ENCODE measurements at places on chromosomes 16 and 17. TPM values are rescaled to one million over a fixed set of nuclear protein-coding genes. Genes with fewer than 3 reads are reported as not detected.

DNA sequence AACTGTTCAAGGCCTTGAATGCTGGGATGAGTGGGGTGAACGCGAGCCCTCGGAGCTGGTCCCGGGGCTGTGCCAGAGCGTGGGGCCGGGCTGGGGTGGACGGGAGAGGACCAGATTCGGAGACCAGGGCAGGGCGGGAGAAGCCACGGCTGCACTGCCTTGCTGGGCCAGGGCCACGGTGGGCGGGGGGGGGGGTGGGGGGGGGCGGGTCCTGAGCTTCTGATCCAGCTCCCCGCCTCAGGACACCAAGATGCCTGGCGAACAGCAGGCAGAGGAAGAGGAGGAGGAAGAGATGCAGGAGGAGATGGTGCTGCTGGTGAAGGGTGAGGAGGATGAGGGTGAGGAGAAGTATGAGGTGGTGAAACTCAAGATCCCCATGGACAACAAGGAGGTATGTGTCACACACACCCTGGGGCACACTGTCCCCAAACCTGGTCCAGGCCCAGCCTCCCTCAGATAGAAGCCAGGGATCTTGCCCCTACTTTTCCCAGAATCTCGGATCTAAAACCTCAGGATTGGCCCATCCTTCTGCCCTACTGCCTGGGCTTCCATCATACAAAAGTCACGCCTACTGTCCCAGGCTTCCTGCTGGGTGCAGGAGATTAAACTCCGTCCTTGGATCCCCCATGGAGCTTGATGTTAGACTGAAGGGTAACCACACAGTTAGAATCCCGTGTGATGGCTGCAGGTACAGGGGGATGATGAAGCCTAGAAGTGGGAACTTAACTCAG is 563 bp downstream of the ZNF771 start:
- DNase-seq: no peak

DNA sequence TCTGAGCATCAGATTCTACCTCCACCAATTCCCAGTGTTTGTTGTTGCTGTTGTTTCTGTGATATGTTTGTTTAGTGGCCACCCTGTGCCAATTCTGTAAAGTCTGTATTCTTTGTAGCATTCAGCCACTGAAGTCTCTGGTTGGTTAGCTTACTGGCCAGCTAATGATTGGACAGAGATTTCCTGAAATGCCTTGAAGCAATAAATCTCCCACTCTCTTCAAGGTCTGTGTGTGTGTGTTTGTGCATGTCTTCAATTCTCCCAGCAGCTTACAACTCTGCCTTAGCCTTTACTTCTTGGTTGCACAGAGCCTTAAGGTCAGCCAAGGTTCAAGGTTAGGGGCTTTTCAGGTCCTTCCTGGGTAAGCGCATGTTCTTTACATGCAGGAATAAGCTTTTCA is 38.2 kb downstream of the PRPSAP2 start:
- DNase-seq: no peak

DNA sequence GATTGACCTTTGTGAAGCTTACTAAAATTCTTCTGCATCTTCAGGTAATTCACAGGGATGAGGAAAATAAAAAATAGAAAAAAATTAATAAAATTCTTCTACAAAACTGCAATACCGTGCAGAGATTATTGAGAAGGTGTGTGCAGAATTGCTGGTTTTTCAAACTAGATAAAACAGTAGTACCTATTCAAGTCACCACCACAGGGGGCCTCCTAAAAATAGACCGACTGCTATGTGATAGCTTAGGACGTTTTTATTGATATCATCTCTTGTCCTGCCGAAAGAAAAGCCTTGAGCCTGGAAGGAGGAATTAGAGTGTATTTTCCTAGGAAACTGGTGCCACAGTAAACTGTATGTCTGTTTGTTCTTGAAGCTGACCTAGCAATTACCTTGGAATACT is 325.9 kb downstream of the ZFHX3 start:
- DNase-seq: no peak

GRCh38 chr17:30375661-30376060 is 3.1 kb upstream of the CPD start:
- DNase-seq: no peak

DNA sequence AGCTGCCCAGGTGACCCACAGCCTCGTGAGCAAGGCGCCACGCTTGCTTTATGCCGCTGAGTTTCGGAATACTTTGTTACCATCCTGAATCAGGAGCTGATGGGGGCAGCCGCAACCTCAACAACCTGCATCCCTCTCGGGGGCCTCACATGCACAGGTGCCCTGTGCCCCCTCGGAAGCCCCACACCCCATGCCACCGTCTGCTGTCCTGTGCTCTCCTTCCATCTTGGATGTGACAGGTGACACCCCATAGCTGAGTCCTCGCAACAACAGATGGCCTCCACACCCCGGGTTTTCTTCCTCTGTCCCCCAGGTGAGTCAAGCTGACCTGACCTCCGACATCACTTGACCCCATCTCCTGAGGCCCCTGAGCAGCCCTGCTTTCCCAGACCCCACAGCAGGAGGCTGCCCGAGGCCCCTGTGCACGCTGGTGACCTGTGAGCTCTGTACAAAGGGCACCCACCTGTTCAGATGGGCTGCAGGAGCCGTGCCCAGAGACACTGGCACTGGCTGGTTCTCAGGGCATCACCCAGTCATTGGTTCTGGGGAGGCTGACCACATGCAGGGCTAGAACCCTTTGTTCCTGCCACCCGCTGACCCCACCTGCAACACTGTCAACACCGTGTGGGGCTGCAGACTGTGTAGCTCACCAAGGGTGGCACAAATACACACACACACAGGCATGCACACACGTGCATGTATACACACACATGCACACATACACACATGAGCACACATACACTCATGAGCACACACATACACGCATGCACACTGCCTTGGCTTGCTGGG is 57.7 kb downstream of the RMI2 start:
- no peak for DNase-seq

DNA sequence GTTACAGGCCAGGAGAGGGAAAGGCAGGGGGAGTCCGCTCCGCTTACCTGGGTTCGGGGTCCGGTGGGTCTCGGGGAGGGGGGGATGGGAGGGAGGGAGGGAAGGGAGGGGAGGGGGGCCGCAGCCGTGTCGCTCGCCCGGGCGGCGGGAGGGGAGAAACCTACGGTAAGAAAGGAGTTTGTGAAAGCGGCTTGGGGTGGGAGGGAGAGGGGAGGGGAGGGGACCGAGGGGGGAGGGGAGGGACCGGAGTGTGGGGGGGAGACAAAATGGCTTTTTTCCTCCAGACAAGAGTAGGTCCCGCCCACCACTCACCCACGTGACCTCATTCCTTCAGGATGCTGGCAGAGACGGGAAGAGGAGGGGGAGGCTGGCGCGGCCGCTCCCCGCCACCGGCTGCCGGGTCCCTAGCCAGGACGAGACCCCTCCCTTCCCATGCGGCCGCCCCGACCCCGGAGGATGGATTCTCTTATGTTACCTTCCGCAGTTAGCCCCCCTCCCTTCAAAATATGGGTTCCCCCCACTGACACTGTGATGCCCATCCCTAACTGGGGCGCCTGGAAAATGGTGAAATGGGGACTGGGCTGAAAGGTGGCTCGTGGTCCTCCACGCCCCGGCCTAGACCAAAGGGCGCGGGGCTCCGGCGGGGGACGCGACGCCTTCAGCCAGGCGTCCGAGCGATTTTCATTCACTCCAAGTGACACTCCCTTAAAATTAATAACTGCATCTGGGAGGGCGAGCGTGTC is at the start of gene PCGF2:
TSS of gene PCGF2 (minus strand) at position 188 of the 743 bp plus-strand sequence. CDS start 7,934 bp downstream, outside the sequence.
- no peak for DNase-seq

- no peak for DNase-seq
Observed at GRCh38 chr16:48676836-48677235, 66.9 kb upstream of the N4BP1 start.

- DNase-seq: no peak
Observed at GRCh38 chr17:50580646-50581045, 20.1 kb downstream of the CACNA1G start.

GRCh38 chr16:19502395-19503131 is 19.3 kb downstream of the GDE1 start:
- peak; percentile 60 for DNase-seq

DNA sequence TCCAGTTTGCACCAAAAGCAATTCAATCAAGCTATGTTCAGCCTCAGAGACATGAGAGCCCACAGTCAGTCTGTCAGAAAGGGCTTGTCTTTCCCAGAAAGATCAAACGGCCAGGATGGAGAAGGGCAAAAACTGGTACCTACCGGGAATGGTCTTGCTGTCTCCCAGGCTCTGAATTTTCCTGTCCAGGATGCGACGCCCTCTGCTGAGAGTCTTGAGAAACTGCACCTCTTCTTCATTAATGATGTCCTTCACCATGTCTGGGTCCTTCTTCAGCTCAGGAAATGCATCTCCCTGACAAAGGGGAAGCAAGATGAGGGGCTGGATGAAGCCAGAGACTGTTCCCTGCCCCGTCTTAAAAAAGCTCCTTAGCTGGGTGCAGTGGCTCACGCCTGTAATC is 15.8 kb upstream of the EXOSC6 start:
- peak; percentile 47 for DNase-seq

GRCh38 chr17:81298325-81298990 is 3.4 kb upstream of the SLC38A10 start:
- no peak for DNase-seq

DNA sequence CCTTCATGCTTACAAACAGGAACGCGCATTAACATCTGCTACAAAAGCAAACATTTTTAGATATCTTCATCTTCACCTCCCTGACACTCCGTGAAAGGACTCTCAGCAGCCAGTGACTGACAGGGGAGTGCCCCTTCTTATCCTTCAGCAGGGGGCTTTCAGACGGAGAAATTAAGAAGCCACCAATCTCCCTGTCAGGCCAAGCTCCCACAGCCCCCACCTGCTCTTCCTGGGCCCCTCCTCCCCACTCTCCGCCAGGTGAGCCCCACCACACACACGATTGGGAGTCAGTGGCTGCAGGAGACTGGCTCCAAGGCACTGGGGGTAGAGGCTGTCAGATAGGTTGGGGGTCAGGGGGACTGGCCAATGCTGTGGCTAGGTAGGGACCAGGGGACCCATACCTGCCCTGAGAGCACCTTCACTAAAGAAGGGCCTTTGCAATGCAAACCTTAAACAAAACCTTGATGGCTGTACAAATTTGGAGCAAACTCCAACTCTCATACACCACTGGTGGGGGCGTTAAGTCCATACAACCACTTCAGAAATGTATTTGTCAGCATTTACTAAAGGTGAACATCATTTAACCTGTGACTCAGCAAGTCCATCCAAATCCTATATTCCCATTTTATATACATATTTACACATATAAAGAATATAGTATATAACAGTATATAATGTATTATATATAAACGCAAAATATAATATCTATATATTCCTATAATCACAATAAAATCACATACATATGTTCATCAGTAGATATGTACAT is 232.2 kb downstream of the ZNF423 start:
- no peak for DNase-seq

- no peak for DNase-seq
Observed at GRCh38 chr17:2975469-2975958, 87.9 kb downstream of the OR1D5 start.

GRCh38 chr16:2468233-2468724 is 2.8 kb upstream of the NTN3 start:
- DNase-seq: no peak

- DNase-seq: no peak
Observed at GRCh38 chr17:2235792-2236366, 67.7 kb downstream of the SMG6 start.

- no peak for DNase-seq
Observed at GRCh38 chr17:65389426-65389825, 172.0 kb downstream of the AXIN2 start.

- DNase-seq: no peak
Observed at GRCh38 chr17:19492141-19492540, 41.5 kb upstream of the SLC47A1 start.

DNA sequence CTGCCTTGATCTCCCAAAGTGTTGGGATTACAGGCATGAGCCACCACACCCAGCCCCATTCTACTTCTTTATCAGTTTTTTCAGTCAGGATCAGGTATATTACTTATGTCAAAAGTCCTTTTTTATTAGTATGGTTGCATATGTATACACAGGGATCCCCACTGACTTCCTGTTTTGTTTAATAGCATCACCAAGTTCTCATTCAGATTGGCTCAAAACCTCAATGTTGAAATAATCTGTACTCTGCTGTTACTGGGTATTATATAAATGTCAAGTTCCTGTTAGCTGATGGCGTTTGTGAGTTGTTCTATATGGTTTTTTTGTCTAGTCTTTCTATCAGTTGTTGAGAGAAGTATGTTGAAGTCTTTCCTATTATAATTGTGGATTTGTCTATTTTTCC is 168.5 kb downstream of the BCAS3 start:
- DNase-seq: peak; percentile 7

- no peak for DNase-seq
Observed at GRCh38 chr16:51365715-51366114, 214.6 kb upstream of the SALL1 start.

DNA sequence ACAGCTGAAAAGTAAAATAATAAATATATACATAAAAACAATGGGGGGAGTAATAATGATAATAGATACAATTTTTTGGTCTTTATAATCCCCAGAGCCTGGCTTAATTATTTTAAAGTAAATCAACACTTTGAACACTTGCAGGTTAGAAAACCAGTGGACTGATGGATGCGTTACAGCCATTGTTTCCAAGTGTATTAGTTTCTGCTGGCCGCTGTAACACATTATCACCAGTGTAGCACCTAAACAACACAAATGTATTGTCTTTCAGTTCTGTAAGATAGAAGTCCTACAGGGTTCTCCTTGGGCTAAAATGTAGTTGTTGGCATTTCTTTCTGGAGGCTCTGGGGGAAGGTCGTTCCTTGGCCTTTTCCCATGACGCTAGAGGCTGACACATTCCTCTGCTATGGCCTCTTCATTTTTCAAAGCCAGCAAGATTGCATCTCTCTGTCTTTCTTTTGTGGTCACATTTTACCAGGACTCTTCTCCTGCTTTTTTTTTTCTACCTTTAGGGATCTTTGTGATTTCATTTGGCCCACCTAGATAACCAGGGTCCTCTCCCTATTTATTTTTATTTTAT is 116.8 kb downstream of the WWOX start:
- no peak for DNase-seq

- peak; percentile 43 for DNase-seq
Observed at GRCh38 chr17:65137021-65137939, at the start of gene RGS9. Gene RGS9 (plus strand): TSS chr17:65137370. CDS start chr17:65137541, 171 bp downstream.

Gene FOXF1
- polyA plus RNA-seq: not detected

Gene KRT20
- not detected for polyA plus RNA-seq

Gene KDM6B
- 0.44 TPM for polyA plus RNA-seq

Gene CDH1
- 0.05 TPM for polyA plus RNA-seq

Gene ACSM3
- 1.6 TPM for polyA plus RNA-seq

Gene CMTM1
- polyA plus RNA-seq: 1.6 TPM

Gene DUSP3
- 78.5 TPM for polyA plus RNA-seq

Data from CD14-positive monocyte (primary cell).